Activated naive CD8-positive, alpha-beta T cell treated with anti-CD3 and anti-CD28 coated beads for 36 hours (primary cell): ENCODE measurements at places on chromosomes 1 and 21. TPM values are rescaled to one million over a fixed set of nuclear protein-coding genes. Genes with fewer than 3 reads are reported as not detected.

Gene CRYAA
- total RNA-seq, result not detected

Gene DNASE2B
- total RNA-seq, result not detected

Gene OBSCN
- total RNA-seq, result 13.7 TPM

Gene KRTAP11-1
- total RNA-seq, result not detected

Gene DMBX1
- not detected for total RNA-seq

Gene OR2T35
- total RNA-seq, result not detected

Gene RAB3B
- 0.06 TPM for total RNA-seq
